ENCODE measurements at places on chromosomes 16 and 17.

DNA sequence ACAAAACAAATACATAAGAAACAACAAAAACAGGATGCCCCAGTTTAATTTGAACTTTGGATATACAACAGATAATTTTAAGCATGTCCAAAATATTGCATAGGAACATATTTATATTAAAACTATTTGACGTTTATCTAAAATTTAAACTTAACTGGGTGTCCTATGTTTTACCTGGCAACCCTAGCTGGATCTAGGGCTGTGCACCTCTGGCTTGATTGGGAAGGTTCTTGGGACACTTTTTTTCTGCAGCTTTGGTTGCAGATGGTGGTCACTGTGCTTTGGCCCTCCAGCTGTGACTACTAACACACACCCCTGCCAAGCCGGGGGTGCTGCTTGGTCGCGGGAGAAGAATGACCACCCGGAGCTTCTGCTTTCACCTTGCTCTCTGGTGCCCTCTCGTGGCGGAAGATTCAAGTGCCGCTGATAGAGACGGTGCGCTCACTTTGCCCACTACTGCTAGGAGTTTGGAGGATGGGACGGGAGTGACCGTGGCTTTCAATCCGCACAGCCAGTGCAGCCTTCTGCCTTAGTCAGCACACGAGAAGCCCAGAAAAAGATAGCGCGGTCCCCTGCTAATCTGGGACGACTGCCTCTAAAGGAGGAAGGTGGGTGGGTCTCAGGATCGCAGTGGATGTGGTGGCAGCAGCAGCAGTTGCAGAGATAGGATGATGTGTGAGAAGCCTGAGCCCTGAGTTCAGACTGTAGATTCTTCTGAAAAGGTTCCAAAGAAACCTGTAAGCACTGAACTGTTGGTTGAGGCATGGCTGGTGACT, 6.7 kb downstream of the SPACA3 start:
- peak; percentile 60 for DNase-seq

DNA sequence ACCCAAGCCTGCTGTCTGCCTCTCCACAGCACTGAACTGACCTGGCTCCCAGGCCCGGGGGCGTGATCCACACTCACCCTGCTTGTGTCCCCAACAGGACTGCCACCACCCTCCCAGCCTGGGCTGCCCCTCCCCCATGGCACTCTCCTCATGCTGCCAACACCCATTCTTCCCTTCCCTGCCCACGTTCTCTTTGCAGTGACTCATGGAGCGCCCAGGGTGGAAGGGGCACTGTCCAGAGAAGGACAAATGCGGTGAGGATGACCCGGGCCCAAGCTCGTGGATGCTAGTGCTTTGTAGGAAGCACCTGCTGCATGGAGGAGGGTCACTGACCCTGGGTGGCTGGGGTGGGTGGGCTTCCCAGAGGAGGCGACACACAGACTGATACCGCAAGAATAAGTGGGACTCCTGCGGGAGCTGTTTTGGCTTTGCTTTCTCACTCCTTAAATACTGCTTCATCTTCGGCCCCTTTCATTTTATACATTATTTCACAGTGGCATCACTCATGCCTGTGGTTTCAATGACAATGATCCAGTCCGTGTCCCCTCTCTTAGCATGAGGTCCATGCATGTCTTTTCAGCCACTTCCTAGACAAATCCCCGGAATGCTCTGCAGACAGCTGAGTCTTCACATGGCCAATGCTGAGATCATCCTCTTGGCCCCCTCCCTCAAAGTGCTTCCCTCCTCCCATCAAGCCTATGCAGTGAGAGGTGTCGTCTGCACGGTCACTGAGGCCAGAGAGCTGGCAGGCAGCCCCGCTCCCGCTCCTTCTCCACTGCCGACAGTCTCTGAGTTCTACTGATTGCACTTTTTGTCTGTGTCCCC, 17.6 kb downstream of the CDK5R1 start:
- DNase-seq = no peak

DNA sequence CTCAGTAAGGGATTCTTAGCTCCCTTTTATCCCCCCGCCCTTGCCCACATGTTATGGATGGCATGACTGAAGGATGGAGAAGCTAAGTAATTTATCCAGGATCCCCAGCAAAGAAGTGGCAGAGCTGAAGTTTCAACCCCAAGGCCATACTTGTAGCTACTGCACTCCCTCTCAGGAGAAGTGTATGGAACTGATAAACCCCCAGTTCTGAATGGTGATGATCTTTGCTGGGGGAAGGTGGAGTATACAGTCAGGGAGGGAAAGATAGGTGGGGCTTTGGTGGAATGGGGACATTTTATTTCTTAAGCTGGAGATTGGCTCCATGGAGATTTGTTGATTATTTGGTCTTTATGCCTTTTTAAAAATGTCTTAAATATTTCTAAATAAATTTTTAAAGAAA, 58.3 kb downstream of the TNRC6C start:
- no peak for DNase-seq

- DNase-seq = no peak
Observed at GRCh38 chr17:48181653-48182052, 74.1 kb downstream of the SNX11 start.

- no peak for DNase-seq
Observed at GRCh38 chr16:81582655-81583441, 138.2 kb downstream of the CMIP start.

- no peak for DNase-seq
Observed at GRCh38 chr16:81551821-81552304, 107.3 kb downstream of the CMIP start.

GRCh38 chr16:73549984-73550631, 502.2 kb upstream of the ZFHX3 start:
- no peak for DNase-seq

DNA sequence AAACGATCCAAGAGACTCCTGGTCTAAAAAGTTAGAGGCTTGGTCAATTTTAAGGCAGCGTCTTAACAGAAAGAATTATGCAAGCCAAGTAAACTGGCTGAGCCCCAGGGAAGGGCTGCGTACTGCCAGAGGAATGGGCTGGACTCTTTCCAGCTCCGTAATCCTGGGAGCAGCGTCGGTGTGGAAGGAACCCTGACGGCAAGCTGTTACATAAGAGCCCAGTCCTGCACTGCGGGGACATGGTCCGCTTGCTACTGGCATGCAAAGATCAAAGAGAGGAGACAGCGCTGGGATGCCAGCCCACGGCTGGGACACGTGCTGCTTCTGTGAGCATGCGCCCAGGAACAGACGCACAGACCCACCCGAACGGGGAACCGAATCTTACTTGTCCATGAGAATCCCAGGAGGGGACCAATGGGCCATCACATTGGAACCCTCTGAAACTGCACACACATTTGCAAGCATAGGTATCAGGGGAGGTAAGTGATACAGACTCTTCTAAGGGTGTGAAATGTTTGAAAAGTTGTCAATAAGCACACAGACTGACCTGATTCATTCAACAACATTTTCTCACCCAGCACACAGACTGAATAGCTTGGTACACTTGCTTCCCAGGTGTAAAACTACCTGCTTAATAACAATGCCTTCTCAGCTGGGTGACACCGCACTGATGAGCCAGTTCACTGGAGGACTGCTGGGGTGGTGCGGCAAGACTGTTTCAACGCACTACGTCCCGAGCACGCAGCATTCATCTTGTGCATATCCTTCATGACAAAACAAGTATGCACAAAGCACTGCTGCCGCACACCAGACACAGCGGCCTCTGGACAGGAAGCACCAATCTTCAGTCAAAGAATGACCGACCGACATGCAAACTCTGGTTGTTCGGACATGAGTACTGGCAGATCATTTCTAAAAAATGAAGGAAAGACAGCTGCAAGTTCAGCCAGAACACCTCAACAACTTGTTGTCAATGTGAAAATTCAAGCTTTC, 94.9 kb downstream of the ANKRD11 start:
- no peak for DNase-seq

DNA sequence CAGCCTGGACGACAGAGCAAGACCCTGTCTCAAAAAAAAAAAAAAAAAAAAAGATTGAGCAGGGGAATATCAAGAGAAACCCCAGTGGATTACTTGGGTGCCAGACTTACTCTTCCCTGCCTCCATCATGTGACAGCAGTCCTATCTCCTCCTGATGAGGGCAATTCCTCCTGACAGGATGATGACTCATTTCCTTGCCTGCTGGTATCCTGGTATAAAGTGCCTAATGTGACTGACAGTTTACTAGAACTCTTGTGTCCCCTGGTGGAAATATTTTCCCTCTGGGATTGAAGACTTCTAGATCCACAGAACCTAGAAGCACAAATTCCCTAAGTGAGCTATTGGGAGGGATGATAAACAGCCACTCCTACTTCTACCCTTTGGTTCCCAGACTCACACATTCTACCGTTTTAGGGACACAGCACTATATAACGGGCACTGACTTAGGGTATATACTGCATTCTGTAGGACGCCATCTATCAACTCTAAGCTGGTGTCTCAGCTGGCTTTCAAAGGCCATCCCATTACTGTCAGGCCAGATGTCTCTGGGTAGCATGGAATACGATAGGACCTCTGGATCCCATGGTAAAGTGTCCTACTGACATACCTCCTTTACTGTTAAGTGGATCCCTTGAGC, 114.6 kb upstream of the MED13 start:
- DNase-seq = no peak

DNA sequence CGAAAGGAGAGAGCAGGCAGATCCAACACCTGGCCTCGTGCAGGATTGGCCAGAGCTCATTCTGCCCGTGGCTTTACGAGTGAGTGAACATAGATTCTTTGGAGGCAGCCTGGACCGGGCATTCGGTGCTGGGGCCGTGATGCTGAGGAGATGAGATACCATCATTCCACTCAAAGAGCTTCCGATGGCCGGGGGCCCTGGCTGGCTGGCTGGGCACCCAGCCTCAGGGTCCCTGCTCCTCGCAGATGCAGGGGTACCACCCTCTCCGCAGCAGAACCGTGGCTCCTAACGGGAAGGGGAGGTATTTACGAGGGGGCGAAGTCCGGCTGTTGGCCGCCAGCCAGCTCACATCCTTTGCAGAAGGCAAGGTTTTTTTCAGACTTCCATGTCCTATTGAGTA, 66.1 kb upstream of the FOXF1 start:
- DNase-seq = no peak

GRCh38 chr17:2215616-2216364, 87.8 kb downstream of the SMG6 start:
- DNase-seq = peak; percentile 60

GRCh38 chr17:73815474-73815873, 171.2 kb upstream of the SDK2 start:
- no peak for DNase-seq

DNA sequence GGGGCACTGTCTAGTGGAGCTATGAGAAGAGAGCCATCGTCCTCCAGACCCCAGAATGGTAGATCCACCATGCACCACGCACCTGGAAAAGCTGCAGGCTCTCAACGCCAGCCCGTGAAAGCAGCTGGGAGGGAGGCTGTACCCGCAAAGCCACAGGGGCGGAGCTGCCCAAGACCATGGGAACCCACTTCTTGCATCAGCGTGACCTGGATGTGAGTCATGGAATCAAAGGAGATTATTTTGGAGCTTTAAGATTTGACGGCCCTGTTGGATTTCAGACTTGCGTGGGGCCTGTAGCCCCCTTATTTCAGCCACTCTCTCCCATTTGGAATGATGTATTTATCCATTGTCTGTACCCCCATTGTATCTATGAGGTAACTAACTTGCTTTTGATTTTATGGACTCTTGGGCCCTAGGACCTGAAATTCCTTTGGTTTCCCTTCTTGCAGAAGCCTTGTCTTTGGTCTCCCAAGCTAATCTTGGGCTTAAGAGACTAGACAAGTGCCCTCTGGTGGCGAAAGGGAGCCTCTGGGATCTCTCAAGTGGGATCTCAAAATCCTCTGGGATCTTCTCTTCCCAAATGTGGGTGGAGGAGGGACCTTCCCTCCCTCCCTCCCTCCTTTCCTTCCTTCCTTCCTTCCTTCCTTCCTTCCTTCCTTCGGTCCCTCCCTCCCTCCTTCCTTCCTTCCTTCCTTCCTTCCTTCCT, 58.2 kb upstream of the HAPSTR1 start:
- no peak for DNase-seq

DNA sequence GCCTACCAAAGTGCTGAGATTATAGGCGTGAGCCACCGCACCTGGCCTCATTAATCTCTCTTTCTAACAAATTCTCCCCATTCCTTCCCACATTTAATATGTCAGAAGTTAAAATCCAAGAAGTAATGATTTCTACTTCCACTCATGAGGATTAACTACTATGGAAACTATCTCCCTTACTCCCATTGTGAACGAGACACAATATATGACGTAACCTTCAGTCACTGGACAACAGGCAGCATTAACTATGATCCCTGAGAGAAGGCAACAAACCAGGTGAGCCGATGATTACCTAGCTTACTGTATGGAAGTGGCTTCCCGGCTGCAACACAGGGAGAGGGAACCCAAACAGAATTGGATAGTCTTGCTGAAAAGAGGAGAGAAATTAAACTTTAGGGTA, 20.0 kb downstream of the GLG1 start:
- no peak for DNase-seq

DNA sequence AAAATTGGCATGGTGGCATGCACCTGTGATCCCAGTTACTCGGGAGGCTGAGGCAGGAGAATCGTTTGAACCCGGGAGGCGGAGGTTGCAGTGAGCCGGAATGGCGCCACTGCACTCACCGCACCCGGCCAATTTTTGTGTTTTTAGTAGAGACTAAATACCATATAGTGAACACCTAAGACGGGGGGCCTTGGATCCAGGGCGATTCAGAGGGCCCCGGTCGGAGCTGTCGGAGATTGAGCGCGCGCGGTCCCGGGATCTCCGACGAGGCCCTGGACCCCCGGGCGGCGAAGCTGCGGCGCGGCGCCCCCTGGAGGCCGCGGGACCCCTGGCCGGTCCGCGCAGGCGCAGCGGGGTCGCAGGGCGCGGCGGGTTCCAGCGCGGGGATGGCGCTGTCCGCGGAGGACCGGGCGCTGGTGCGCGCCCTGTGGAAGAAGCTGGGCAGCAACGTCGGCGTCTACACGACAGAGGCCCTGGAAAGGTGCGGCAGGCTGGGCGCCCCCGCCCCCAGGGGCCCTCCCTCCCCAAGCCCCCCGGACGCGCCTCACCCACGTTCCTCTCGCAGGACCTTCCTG, at the start of gene HBQ1:
TSS of gene HBQ1 (plus strand) at position 359 of the 575 bp plus-strand sequence. CDS start at position 387, 28 bp downstream.
- DNase-seq = peak; percentile 64

GRCh38 chr16:27253526-27253930, 15.0 kb downstream of the NSMCE1 start:
- DNase-seq = no peak

GRCh38 chr17:73566905-73567782, 77.1 kb downstream of the SDK2 start:
- DNase-seq = no peak

- DNase-seq = no peak
Observed at GRCh38 chr16:23981429-23982399, 145.9 kb downstream of the PRKCB start.

GRCh38 chr17:73826872-73827228, 182.6 kb upstream of the SDK2 start:
- DNase-seq = no peak

All from GM12891 (cell line).